Tibial nerve (tissue), 4 donors: ENCODE measurements at places on chromosomes 4 and X.

- no peak for DNase-seq
Observed at GRCh38 chrX:129823115-129823514, 20.6 kb downstream of the ZDHHC9 start.

- DNase-seq = no peak
Observed at GRCh38 chr4:163988865-163989264, 494.4 kb downstream of the TMA16 start.

DNA sequence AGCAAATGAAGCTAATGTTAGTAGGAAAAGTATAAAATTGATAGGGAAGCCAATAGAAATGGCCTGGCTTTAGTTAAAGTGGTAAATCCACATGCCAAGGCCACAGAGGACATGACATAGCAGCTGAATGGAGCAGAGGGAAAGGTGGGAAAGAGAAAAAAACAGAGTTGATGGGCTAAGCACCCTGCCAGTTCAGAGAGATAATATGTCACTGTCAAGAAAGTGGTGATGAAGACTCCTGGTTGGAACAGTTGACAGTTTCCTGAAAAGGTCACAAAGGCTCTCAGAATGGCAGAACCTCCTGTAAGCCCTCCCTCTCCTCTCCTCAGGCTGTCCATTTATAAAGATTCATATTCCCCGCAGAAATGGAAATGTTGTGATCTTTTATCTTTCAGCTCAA is 48.2 kb downstream of the SLC7A11 start:
- DNase-seq = no peak

DNA sequence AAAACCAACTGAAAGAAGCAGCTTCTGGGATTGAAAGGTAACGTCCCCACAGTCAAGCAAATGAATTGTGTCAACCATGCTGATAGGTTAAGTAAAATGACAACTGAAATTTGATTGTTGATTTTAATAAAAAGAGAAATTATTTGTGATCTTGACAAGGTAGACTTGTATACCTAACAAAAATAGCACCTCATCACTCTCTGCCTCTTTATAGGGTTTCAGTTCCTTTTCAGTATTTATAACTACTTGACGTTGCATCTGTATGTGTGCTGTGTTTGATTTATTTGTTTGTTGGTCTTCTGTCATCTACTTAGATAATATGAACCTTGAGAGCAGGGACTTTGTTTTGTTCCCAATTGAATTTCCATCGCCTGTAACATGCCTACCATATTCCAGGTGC is 7.9 kb upstream of the PPP3CA start:
- DNase-seq = no peak

DNA sequence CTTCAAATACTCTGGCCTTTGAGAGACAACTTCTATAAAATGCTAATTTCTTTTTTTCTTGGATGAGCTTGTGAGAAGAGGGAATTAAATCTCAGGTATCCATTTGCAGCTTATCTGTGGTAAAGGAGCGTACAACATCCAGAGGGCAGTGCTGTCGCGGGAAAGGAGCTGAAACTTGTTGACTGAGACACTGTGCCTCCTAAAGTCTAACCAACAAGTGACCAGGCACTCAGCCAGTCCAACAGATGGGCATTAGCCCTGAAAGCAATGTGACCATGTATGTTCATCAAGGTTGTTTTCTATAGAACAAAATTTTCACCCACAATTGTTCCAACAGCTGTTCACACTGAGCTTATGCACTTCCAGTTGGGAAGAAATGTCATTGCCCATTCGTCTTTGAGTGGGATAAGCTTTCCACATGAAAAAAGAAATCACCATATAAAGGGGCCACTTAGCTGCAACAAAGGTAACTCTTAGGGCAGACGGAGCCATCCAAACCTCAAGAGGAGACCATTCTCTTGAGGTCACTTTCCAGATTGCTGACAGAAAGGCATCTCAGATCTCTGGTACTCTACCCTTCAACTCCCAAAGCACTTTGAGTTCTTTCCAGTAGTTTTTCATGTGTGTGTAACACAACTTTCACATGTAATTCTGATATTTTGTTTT is 244.8 kb upstream of the NEIL3 start:
- no peak for DNase-seq

GRCh38 chr4:188986271-188986689 is 847.0 kb downstream of the TRIML1 start:
- DNase-seq = no peak

- no peak for DNase-seq
Observed at GRCh38 chr4:112823606-112824005, 186.7 kb downstream of the LARP7 start.

DNA sequence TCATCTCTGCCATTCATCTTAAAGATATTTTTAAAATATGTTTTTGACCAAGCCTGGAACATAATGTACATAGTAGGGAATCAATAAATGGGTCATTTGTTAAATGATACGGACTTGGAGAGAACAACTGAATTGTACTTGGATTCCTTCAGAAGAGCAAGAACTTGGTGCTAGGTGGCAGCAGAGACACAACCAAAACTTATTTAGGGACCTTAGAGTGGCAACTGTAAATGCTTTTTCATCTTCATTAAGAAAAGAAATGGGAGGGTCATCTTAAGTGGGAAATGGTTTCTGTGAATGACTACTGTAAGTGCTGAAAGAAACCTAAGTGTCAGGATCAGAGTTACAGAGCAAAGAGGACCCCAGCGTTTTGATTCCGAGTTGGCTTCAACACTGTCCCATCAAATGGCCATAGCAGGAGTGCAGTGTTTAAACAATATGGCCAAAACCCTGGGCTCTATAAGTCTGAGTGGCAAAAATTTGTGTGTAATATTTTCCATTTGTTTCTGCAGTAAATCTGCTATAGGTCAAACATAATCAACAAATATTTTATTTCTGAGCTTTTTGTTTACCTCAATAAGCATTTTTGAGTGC is 213.6 kb downstream of the PALLD start:
- DNase-seq = peak; percentile 74

- no peak for DNase-seq
Observed at GRCh38 chrX:25005382-25006185, 10.2 kb downstream of the ARX start.

DNA sequence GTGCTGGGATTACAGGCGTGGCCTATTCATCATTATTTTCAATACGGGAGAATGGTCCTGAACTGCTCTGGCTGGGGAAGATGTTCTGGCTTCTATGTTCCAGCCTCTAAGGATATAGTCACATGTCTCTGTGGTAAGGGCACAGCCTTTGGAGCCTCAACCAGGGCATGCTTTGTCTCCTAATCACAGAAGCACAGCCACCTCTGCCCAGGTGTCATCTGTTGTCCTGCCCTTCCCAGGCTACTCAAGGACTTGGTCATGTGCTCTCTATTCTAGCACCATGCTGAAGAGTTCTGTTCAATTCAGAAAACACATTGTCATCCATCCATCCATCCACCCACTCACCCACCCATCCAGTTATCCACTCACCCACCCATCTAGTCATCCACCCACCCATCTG is 29.5 kb downstream of the ASMTL start:
- no peak for DNase-seq
